ENCODE measurements at places on chromosomes 13 and 19.

- DNase-seq = no peak
These were observed 19.5 kb downstream of the N4BP2L1 start for GRCh38 chr13:32408296-32409000.

DNA sequence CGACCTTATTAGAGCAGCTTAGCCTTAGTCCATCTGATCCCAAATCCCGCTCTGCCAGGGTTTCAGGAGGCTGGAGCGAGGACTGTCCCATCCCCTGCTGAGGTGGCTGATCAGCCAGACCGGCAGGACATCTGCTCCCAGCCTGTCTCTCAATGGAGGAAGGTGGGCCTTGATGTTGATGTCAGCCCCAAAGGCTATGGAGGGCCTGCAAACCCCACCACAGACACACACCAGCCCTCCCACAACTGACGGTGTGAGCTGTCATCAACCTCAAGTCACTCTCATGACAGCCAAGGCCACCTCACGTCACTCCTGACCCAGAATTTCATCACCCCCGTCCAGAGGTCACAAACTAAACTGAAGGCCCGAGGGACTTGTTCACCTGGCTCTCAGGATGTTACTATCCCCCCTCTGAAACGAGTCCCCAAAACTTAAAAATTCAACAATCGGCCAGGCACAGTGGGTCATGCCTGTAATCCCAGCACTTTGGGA lies 25.5 kb downstream of the RHPN2 start:
- no peak for DNase-seq

DNA sequence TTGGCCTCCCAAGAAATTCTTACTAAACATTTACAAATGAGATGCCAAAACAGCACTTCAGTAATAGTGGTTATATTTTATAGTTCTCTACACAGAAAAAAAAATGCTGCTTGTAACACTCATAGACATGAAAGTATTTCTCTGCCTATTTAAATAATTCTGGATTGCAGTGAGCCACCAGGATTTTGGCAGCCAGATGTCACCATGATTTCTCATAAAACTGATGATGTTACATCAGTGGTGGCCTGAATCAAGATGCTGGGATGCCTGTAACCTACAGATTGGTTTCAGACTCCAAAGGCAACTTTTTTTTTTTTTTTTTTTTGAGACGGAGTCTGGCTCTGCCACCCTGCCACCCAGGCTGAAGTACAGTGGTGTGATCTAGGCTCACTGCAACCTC lies 2.7 kb upstream of the CAPS start:
- no peak for DNase-seq

- DNase-seq = peak; percentile 44
These were observed 107.0 kb downstream of the RXFP2 start for GRCh38 chr13:31846182-31846938.

DNA sequence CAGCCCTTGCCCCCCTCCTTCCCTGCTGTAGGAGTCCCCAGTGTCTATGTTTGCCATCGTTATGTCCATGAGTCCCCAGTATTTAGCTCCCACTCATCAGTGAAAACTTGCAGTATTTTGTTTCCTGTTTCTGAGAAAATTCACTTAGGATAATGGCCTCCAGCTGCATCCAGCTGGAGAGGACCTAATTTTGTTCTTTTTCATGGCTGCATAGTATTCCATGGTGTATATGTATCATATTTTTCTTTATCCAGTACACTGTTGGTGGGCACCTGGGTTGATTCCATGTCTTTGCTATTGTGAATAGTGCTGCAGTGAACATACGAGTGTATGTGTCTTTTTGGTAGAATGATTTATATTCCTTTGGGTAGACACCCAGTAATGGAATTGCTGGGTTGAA lies 18.0 kb upstream of the POP4 start:
- DNase-seq = no peak

DNA sequence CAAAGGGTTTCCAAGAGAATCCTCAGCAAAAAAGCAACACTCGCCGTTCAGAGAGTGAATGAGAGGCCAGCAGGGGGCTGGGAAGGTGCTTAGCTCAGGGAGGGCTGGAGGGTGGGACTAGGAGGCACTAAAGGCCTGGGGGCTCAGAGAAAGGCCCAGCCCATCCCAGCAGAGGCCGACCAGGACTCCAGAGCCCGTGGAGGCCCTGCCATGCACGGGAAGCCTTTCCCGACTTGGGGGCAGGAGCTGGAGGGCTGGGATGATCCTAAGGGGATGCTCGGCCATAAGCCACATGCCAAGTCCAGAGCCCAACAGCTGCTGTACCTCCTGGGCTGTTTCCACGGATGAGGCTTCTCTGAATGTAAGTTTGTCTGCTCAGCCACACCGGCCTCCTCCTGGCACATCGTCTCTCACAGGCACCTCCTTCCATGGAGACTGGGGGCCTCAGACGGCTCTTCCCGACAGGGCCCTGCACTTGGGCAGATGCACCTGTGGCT lies 19.5 kb downstream of the RASA3 start:
- no peak for DNase-seq

DNA sequence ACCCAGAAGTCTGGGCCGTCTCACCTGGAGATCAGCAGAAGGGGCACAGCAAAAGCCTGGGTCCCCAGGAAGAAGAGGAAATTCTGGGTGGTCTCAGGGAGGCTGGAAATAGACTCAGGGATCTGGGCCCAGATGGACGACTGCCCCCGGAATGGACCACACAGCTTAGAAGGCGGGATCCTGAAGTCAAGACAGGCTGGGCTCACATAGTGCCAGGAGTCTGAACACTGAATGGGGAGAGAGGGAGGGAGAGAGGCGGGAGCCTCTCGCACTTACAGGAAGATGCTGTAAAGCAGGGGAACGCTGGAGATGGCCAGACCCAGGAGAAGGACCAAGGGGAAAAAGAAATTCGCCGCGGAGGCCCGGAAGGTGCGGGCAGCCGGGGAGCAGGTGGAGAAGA lies 1.3 kb upstream of the LENG1 start:
- DNase-seq = no peak

GRCh38 chr19:29121684-29122083 lies 91.3 kb downstream of the UQCRFS1 start:
- DNase-seq = no peak

- DNase-seq = no peak
These were observed 316.0 kb upstream of the ARGLU1 start for GRCh38 chr13:106883976-106884375.

- DNase-seq = no peak
These were observed 47.4 kb downstream of the STOML3 start for GRCh38 chr13:38943231-38943630.

- DNase-seq = peak; percentile 20
These were observed 62.1 kb downstream of the ARHGEF7 start for GRCh38 chr13:111177081-111177711.

DNA sequence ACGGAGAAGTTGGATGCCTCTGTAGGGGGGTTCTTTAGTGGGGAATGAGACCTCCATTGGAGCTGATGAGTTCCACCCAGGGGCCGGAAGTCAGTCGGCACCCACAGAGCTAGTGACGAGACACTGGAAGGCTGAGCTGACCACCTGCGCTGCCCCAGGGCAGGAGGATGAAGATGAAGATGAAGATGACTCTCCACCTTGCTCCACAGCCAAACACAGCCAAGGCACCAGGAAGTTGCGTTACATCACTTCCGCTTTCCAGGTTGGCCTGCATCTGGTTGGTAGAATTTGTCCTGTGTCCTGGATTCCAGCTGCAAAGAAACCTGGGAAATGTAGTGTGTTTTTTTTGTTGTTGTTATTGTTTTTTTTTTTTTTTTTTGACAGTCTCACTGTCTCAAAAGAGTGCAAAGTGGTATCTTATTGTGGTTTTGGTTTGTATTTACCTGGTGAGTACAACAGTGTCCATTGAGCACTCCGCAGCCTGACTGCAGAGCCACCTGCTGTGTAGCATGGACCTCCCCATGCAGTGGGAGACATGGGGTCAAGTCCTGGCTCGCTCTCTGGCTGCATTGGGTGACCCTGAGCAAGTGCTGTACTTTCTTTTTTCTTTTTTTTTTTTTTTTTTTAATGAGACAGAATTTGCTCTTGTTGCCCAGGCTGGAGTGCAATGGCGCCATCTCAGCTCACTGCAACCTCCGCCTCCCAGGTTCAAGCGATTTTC lies 1.9 kb downstream of the TBC1D17 start:
- DNase-seq = no peak

DNA sequence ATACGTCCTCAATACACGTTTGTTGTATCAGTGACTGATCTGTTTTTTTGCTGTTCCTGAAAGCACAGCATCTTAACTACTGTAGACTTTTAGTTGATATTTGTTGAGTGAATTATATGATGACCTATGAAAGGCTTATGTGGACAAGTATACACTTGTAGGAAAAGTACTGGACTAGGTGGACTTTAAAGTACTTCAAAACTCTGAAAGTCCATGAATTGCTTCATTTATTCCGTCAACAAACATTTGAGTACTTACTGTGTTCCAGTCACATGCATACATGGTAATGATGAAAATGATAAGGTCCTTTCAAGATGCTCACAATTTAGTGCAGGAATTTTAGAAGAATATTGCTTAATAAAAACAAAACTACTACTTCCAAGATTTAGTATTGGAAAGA lies 3.1 kb downstream of the WDFY2 start:
- no peak for DNase-seq

DNA sequence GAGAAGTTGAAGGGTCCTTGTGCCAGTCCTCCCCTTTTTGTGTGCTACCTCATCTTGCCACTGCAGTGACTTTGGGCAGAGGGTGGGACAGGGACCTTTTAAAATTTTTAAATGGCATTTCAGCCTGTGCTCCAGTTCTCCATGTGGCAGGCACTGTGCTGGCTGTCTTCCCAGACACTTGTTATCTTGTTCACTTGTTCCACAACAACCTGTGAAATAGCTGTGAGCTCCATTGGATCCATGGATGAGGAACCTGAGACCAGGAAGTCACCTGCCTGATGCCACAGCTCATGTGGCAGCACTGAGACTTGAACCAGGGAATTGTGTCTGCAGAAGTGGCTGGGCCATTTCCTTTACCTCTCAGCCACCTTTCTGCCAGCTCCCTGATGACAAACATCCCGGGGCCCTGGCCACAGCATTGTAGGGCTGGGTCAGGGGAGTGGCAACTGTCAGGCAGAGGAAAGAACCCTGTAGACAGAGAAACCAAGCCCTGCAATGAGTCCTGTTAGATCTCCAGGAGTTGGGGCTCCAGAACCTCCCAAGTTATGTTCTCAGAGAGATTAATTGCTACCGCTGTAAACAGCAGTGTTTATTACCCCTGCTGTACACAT lies 6.4 kb downstream of the EGLN2 start:
- no peak for DNase-seq

DNA sequence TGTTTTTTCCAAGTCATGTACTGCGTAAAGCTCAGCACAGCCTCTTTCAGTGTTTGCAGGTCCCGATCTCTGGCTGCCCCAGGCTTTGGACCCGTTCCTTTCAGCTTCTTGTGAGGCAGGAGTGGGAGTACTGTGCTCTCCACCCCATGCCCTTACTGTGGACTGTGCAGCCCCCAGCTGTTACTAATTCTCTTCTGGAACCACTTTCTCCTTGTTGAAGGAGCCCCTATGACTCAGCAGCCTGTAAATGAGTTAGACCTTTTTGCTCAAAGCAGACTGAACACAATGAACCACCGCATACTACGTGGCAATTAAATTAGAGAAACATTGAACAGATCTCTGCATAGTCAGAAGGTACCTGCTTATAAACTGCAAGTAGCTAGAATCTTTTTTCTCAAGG lies 39.0 kb downstream of the SERTM1 start:
- DNase-seq = no peak

Measured in activated T-cell treated with anti-CD3 and anti-CD28 coated beads for 1 hour (primary cell).